Tracheal epithelial cell (primary cell): ENCODE measurements at places on chromosomes 3 and 15. TPM values are rescaled to one million over a fixed set of nuclear protein-coding genes. Genes with fewer than 3 reads are reported as not detected.

Gene ZNF35
- 14.9 and 15.1 TPM in 2 replicates for total RNA-seq

Gene ADGRG7
- 38.3 TPM in 1 of 2 replicates, not detected in the other for total RNA-seq

Gene PYGO1
- 1.4 and 3.6 TPM in 2 replicates for total RNA-seq

Gene LIPC
- total RNA-seq: 1.4 TPM in 1 of 2 replicates, not detected in the other

Gene C3orf20
- not detected in 2 replicates for total RNA-seq

Gene ARHGAP31
- total RNA-seq: 0.43 and 4.1 TPM in 2 replicates

Gene AQP9
- 0.24 TPM in 1 of 2 replicates, not detected in the other for total RNA-seq

Gene CNTN3
- 0.96 and 1.1 TPM in 2 replicates for total RNA-seq

Gene GOLGA6A
- not detected in 2 replicates for total RNA-seq

Gene HIGD2B
- not detected in 2 replicates for total RNA-seq

Gene SST
- not detected in 2 replicates for total RNA-seq

Gene ARPP21
- total RNA-seq: not detected in 2 replicates

Gene EPHA3
- under 0.01 and 0.48 TPM in 2 replicates for total RNA-seq

Gene DNAJA4
- 6.0 and 13.6 TPM in 2 replicates for total RNA-seq

Gene ISG20
- 7.0 and 38.6 TPM in 2 replicates for total RNA-seq

Gene LDHAL6B
- total RNA-seq: not detected in 2 replicates

Gene TUSC7
- total RNA-seq: not detected in 2 replicates

Gene NR1I2
- total RNA-seq: not detected in 2 replicates

Gene GRAMD2A
- 1.9 and 9.0 TPM in 2 replicates for total RNA-seq

Gene GOLGA8T
- not detected in 2 replicates for total RNA-seq

Gene THRB
- total RNA-seq: 5.1 and 10.0 TPM in 2 replicates

Gene LTF
- total RNA-seq: 0.43 and 0.48 TPM in 2 replicates

Gene INO80
- total RNA-seq: 16.4 and 25.2 TPM in 2 replicates

Gene ITIH4
- 1.1 and 1.9 TPM in 2 replicates for total RNA-seq

Gene IQCH
- 1.7 and 2.7 TPM in 2 replicates for total RNA-seq

Gene ITPKA
- 1.5 and 1.9 TPM in 2 replicates for total RNA-seq

Gene SLC30A4
- total RNA-seq: 1.7 and 2.9 TPM in 2 replicates

Gene ANKUB1
- 1.3 and 1.4 TPM in 2 replicates for total RNA-seq

Gene PRSS50
- total RNA-seq: not detected in 2 replicates

Gene ZNF502
- total RNA-seq: 2.7 and 5.8 TPM in 2 replicates

Gene FAM81A
- 0.21 and 0.72 TPM in 2 replicates for total RNA-seq

Gene DOCK3
- total RNA-seq: under 0.01 and 0.24 TPM in 2 replicates

Gene NGLY1
- 21.5 and 30.4 TPM in 2 replicates for total RNA-seq

Gene HRG
- not detected in 2 replicates for total RNA-seq
